ENCODE measurements at places on chromosomes 16 and 17.
A peak's percentile ranks its signal among the peaks of the same experiment; 100 is the strongest.

GRCh38 chr16:73056921-73057290 is 9.0 kb upstream of the ZFHX3 start:
- no peak for DNase-seq

DNA sequence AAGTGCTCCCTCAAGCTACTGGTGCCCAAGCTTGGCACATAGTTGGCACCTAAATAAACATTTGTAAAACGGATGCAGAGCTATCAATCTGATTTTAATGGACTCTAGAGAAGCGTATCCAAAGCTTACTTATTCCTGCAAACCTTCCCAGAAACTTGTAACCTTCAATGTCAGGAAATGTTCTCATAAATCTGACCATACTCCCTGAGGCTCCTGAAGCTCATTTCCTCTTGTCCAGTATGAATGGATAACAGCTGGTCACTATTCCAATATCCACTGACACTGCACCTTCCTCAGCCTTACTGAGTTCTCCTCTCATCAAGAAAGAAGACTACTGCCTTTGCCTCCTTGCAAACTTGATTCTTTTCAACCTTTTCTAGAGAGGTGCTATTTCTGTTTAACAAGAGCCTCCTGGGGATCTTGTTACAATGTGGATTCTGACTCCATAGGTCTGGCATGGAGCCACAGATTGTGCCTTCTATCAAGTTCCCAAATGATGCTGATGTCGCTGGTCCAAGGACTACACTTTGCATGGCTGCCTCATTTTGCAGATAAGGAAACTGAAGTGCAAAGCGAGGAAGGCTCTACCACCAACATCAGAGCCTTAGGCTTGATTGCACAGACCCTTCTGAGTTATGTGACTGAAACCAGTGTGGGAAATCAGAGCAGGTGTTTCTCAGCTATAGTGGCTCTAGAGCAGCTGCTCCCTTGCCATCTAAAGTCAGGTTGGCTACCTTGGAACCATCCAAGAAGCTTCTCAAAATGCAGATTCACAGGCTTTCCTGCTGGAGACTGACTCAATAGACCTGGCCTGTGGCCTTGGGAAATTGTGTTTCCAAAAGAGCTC is 377.8 kb downstream of the SOX9 start:
- DNase-seq: no peak

- DNase-seq: no peak
Observed at GRCh38 chr16:69105501-69106361, at the start of gene HAS3. TSS of gene HAS3 (plus strand) at chr16:69105653. CDS start at chr16:69109396, 3,743 bp downstream.

DNA sequence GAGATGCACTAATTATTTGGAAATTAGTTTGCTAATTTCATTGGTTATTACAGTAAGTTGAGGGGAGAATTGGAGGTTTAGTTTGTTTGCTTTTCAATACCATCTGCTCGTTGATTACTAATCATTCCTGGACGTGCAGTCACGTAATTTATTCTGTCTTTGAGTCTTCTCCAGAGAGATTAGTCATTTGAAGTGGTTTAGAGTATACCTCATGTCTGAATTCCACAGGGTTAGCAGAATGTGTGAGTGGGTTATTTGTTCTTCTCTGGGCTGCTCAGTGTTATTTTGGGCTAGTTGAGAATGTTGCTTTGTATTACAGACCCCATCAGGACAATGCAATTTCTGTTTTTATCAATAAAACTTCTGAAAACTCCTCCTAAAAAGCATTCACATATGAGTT is 265.0 kb downstream of the RBFOX1 start:
- no peak for DNase-seq

DNA sequence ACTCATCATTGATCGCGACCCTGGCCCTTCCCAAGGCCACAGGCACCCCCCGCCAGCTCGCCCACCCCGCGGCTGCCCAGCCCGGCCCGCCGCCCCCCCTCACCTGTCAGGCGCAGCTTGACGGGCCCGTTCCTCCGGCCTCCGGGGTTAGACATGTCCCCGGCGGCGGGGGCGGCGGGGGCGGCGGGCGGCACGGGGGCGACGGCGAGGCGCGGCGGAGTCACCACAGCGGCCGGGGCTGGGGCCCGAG is 456 bp downstream of the SMURF2 start:
- no peak for DNase-seq

DNA sequence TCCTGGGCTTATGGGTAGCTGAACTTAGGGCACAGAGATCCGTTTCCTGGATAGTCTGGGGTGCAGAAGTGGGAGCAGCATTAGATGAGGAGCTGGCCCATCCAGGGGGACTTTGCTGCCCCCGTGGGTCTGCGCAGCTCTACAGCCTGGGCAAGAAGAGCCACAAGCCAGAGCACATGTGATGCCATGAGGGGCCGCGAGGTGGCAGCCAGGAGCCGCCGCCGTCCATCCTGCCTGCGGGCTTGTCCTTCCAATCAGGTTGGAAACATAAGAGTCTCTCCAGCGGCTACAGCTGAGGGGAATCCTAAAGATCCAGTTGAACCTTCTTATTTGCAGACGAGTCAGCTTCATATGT is 21.9 kb downstream of the C1QTNF1 start:
- peak; percentile 40 for DNase-seq

DNA sequence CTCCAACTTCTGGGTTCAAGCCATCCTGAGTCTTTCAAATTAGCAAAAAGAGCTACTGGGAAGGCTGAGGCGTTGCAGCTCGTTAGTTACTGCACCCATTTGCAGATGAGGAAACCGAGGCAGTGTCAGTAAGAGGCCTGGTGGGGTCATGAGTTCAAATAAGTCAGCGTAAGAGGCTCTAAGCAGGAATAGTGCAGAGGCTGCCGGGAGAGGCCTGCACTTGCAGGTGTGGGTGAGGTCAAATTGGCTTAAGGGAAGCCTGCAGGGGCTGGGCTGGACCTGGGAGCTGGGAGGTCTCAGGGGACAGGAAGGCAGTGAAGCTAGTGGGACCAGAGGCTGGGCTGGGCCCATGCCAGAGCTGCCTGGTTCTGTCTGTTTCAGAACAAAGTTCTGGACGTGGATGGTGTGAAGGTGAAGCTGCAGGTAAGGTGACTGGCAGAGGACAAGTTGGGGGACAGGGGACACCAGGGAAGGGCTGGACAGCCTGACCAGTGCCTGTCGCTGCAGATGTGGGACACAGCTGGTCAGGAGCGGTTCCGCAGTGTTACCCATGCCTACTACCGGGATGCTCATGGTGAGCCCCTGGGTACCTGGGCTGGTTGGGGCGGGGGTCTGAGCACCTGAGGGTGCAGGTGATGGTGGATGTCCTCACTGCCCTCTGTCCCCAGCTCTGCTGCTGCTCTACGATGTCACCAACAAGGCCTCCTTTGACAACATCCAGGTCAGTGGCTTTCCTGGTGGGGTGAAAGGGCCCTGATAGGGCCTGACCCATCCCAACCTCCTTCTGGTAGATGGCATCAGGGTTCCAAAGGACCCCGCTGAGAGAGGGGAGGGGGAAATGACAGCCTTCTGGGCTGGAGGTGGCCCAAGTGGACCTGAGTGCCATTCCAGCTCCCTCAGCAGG is 3.0 kb downstream of the RAB26 start:
- no peak for DNase-seq

- no peak for DNase-seq
Observed at GRCh38 chr16:72844225-72844920, 203.6 kb downstream of the ZFHX3 start.

DNA sequence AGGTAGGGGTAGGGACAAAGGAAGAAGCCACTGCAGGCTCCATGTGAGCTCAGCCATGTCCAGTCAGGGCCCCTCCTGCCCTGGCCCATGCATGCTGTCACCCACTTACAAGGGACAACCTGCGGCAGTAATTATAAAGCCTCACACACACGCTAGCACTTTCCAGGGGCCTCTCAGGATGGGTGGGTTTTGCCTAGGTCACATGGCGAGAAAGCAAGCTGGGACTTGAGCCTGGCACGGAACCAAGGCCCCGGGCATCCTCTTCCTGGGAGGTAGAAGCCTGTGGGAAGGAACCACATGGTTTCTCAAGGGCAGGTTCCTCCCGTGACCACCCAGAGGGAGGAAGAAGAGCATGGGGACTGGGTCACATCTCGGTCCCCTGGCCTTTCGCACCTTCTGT is 7.0 kb downstream of the ZNF319 start:
- DNase-seq: no peak

DNA sequence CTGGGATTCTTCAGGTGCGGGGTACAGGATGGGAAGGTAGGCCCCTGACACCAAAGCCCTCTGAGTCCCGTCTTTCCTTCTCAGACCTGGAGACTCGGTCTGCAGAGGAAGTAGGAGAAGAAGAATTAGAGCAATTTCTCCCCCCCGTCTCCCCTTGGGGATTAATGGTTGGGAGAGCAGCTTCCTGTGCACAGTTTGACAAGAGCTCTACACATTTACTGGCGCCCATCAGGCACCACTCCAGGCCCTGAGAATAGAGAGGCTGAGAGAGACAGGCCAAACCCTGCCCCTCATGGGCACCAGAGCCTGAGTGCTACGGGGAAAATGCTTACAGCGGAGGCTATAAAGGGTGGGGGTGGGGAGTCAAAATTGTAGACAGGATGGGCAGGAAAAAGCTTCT is 3.5 kb upstream of the C16orf74 start:
- no peak for DNase-seq

DNA sequence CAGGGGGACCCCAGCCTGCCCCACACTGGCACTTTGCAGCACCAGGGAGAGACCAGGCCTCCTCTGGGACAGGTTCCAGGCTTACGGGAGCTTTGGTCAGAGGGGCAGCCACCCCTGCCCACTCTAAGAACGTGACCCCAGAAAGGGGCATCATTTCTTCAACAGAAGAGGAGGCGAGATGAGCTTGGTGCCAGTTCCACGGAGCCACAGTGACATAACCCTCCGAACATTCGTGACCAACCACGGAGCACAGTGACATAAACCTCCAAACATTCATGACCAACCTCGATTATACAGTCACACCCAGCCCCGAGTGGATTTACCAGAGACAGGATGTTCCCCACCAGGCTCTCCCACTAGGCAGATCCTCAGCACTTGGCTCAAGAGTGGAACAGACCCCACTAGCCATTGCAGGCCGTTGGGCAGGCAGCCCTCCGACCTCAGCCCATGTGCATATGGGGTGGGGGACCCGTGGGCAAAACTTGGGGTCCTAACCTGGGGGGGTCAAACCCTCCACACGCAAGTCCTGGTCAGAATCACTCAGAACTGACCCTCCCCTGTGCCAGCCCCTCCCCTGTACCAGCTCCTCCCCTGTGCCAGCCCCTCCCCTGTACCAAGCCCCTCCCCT is 112.9 kb downstream of the METRNL start:
- DNase-seq: no peak

DNA sequence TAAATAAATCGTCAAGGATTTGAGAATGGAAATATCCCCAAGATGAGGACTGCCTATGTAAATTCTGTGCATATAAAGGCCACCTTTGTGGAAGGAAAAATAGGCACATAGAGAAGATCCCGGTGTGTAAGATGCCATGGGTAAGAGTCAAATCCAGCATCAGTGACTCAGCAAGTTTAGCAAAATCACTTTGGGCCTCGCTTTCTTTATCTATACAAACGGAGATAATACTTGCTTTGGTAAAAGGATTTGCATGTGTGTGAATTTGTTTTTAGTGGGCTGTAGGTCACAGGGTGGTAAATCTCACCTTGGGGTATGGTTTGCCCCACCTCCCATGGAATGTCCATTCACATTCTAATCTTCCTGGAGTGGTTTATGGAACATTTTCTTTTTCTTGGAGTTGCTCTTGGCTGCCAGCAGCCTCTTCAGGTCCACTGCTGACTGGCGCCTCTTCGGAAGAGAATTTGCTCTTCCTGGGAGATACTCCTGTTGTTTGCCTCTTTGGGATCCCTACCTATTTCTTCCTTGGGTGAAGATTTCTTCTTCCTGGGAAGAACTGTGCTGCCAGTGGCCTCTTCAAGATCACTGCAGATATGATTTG is 587.6 kb downstream of the CDH11 start:
- no peak for DNase-seq

DNA sequence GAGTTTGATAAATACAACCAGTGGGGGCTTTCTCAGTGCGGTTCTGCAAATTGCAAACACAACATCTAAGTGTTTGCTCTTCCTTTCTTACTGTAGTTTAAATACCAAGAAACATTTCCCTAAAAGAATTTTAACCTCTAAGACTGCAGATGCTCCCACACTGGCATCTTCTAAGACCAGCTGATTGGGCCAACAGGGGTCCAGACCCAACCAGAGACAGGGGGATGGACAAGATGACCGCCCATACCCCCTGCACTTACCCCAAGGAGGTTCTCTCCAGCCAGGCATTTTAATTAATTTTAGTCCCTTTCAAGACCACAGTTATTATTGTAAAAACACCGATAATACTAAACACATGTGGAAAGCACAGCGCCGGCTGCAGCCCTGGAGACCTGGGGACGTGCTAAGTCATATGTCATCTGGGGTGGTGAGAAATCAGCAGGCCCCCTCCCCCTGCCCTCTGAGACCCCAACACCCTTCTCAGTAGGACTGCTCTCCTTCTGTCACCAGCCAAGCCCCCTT is 242.3 kb downstream of the SOX9 start:
- no peak for DNase-seq

- DNase-seq: no peak
Observed at GRCh38 chr17:9935408-9935807, 30.3 kb upstream of the RCVRN start.

DNA sequence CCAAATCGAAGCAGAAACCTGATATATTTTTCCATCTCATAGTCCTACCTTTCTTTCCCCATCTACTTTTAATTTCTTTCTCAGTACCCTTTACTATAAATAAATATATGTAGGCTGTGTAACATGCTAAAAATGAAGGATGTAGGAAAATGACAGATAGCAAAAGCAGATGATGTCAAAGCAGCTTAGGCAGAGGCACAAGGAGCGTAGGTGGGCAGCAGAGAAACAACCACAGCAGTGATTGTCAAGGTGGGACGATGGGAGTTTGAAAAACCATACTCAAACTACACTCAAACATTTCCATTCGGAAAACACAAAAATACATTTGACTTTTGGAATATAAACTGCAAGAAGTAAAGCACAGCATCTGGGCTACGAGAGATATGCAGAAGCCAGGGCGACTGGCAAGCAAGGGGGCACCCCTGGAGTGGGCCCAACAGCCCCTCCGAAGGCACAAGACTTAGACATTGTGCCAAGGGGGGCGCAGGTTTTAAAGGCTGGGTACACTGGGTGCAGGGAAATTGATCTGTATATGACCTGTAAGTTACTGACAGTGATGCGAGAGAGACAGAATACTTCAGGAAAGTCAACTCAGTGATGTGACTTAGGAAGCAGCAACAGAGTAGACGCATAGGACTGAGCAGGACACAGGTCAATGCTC is 31.1 kb downstream of the SNN start:
- no peak for DNase-seq

DNA sequence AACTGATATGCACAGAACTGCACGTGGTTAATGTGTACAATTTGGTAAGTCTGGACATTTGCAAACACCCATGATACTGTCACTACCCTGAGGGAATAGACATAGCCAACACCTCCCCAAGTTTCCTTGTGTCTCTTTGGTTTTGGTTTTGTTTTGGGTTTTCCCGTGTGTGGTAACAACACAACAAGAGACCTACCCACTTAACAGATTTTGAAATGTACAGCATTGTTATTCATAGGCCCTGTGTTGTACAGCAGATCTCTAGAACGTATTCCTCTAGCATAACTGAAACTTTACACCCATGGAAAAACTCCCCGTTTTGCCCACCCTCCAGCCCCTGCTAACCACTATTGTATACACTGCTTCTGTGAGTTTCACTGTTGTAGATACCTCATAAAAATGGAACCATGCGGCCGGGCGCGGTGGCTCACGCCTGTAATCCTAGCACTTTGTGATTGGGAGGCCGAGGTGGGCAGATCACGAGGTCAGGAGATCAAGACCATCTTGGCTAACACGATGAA is 76.3 kb upstream of the TBC1D3K start:
- no peak for DNase-seq

Data from activated T-helper 1 cell treated with Interleukin-2 at 50 U/mL for 16 hours (primary cell).